COLO829 (cell line): ENCODE measurements at places on chromosomes 12 and 14.

GRCh38 chr14:101535232-101535631 is 26.1 kb upstream of the DIO3 start:
- DNase-seq = peak; percentile 50

DNA sequence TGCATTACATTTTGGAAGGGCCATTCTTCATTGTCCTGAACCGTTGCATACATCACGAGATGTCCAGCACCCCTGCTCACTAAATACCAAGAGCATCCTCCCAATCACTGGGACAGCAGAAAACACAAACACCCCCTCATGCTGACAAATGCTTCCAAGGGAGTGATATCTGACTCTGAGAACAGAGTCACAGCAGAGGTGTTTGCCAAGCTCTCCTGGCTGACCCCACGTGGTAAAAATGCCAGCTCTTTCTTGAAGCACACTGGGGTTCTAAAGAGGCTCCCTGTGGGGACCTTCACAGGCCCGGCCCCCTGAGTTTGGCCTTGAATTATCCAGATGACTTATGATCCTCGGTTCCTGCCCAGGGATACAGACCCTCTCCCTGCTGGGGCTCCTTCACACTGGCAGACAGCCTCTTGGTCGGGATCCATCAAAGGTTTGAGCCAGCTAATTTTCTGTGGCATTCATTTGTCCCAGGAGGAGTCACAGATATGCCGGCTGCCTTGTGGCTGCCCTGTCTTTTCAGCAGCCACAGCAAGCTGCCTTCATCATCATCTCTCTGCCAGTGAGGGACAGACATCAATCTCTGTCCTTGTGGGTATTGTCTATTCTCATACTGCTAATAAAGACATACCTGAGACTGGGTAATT is 43.1 kb upstream of the PSMC1 start:
- DNase-seq = no peak

- no peak for DNase-seq
These were observed 9.8 kb downstream of the NTF3 start for GRCh38 chr12:5441497-5442236.

- DNase-seq = no peak
These were observed 42.1 kb downstream of the DCAF4 start for GRCh38 chr14:72968316-72968715.

- DNase-seq = no peak
These were observed 47.9 kb downstream of the PITPNM2 start for GRCh38 chr12:123102781-123103503.

- peak; percentile 35 for DNase-seq
These were observed 115.5 kb upstream of the G2E3 start for GRCh38 chr14:30443368-30444007.

GRCh38 chr14:61556455-61556854 is 138.9 kb upstream of the HIF1A start:
- no peak for DNase-seq

DNA sequence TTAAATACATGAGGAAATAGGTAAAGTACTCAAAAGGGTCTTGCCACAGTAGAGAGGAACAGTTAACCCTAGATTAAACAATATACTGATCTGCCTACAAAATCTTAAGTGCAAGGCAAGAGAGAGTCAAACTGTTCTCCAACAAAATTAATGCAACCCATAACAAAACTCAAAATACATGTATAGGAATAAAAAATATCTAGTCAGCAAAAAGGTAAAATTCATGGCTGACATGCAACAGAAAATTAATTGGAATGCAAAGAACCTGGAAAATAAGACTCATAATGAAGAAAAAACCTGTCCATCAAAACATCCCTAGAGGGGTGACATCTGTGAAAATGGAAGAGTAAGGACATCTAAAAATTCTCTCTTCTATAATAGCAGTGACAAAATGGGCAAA is 173.6 kb downstream of the ADAMTS20 start:
- no peak for DNase-seq

- no peak for DNase-seq
These were observed 42.9 kb upstream of the FZD10 start for GRCh38 chr12:130119241-130119861.

DNA sequence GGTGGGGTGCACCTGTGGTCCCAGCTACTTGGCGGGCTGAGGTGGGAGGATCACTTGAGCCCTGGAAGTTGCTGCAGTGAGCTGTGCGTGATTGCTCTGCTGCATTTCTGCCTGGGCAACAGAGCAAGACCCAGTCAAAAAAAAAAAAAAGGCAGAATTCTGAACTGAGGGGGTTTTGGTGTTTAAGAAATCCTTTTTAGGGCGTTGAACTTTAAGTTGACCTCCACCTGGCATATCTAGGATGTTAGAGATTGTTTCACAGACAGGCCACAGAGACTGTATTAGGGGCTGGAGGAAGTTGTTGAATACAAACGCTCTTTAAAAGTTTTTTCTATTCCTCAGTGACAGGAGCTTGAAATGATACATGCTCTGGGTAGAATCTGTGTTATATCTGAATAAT is 60.5 kb downstream of the FBXW8 start:
- no peak for DNase-seq

DNA sequence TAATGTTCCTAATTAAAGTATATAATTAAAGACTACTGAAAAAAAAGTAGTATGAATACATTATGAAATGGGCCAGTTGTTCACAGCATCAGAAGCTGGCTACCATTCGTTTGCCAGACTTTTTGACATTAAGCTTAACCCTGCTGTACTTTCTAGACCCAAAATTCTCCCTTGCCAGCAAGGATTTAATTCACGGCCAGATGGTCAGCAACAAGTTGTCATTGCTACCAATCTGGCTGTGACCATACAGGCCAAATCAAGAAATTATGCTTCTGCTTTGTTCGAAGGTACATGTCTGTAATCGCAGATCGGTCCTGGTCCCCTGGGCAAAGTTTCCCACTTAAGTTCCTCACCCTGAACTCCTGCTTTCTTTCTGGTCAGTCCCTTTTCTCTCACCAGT is 217.7 kb upstream of the ATXN7L3B start:
- DNase-seq = no peak

DNA sequence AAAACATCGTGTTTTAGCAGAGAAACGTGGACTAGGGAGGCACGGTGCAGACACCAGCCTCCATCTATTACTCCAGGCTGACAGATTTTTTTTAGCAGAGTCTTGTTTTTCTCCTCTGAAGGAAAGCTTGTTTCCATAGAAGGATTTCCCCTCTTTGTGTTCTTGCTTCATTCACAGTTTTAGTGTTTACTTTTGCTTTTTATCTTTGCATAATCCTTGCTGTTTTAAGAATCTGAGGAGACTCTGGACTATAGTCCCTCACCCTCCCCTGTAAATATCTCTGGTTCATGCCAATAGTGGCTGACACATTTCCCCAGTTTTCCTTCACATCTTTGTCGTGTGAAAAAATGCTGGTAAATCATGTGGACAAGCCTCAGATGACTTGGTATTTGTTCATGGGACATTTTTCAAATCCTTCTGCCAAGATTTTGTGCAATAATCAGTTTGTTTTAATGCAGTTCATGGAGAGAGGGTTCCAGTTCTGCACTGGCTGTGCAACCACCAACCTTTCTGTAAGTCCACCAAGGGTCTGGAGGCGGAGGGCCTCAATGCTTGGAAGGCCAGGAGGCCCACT is 39.9 kb upstream of the TMCC3 start:
- DNase-seq = no peak

GRCh38 chr12:81722004-81722403 is 37.1 kb downstream of the PPFIA2 start:
- DNase-seq = no peak

DNA sequence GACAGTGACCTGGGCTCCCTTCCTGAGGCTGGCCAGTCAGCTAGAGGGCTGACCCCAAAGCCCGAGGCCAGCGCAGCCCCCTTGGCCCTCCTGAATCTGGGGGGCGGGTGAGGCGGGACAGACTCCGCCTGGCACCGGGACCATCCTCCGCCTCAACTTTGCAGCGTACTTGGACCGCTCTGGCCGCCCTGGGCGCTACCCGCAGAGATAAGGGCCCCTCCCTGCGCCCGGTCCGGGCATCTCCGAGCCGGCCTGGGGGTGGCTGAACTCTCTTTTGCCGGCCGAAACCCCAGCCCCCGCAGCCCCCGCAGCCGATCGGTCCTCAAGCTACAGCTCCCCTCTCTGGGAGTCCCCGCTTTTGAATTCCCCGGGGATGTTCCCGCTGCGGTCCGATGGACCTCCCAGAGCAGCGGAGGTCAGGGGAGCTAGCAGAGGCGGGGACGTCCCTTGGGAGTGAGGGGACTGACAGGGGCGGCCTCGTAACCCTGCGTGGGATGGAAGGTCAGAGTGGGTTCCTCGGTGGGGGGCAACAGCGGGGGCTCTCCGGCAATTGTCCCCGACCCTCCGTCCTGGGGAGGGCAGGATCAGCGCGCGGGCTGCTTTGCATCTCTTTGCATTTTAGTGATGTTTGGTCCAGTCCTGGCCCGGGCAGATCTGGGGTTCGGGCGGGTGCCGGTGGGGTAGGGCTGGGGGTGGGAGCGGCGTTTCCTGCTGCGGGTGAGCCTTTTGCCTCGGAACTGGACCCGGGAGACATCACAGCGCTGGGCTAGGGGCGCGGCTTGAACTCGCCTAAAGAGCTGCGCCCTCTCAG is at the start of gene CRIP1:
Gene CRIP1 (plus strand): TSS at position 724 of the 811 bp plus-strand sequence. CDS start 374 bp downstream, outside the sequence.
- DNase-seq = no peak

DNA sequence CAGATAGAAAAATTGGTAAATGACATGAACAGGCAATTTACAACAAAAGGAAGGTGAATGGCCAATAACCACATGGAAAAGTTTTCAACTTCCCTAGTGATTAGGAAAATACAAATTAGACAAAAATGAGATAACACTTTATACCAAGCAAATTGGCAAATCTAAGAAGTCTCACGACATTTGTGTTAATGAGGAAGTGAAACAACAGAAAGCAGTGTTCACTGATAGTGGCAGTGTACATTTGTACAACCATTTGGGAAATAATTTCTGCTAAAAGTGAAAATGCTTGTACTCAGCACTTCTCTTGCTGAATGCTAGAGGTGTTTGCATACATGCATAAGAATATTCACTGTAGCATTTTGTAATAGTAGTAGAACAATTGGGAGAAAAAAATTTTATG is 126.6 kb downstream of the LLPH start:
- DNase-seq = no peak

DNA sequence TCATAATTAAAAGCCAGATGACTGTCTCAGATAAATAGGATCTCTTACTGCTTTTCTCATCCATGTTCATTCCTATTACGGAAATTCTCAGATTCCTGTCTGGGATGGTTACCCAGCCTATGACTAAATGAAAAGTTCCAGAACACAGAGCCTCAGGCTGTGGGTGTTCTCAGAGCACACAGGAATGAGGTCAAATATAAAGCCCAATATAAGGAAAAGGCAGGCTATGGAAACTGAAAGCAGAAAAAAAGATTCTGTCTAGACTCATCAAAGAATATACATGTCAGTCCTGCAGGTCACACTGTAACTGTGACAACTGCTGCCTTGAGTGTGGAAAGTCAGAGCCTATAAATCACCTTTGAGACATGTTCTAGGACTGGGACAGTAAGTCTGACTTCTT is 64.3 kb downstream of the DCAF5 start:
- no peak for DNase-seq

DNA sequence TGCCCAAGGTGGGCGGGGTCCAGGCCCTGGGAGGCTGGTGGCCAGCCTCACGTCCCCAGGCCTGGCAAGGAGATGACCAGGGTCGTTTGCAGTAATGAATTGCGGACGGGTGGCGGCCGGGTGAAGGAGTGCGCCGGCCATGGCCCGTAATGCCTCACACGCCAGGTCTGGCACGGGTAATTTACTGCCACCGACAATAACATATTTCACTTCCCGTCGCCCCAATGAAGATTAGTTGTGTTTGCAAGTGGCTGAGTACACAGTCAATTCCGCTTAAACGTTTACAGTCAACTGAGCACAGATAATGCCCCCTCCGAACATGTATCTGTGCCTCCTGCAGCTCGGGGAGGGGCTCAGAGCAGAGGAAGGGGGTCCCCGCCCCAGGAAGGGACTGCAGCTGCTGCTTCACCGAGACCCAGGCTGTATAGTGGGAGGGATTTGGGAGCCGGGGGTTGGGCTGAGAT is 48.3 kb downstream of the MVK start:
- no peak for DNase-seq

- DNase-seq = no peak
These were observed 73.2 kb downstream of the TTC6 start for GRCh38 chr14:37668646-37669045.

DNA sequence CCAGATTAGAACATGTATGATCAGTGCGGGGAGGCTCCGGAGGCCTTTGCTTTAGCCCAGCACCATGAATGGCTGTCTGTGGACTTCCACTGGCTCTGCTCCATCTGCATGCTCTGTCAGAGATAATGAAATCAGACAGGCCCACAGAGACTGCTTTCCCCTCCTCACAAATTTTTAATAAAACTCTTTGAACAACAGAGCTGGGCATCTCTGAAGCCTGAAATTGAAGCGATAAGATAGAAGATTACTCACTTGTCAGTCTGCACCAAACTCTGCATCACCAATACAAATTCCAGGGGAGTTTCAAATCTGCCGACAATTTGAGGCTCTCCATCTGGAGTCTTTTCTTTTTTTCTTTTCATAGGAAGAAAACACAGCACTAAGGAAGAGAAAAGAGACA is 110.0 kb downstream of the DYRK2 start:
- no peak for DNase-seq

- DNase-seq = no peak
These were observed 24.4 kb downstream of the SLC8B1 start for GRCh38 chr12:113310489-113310888.

DNA sequence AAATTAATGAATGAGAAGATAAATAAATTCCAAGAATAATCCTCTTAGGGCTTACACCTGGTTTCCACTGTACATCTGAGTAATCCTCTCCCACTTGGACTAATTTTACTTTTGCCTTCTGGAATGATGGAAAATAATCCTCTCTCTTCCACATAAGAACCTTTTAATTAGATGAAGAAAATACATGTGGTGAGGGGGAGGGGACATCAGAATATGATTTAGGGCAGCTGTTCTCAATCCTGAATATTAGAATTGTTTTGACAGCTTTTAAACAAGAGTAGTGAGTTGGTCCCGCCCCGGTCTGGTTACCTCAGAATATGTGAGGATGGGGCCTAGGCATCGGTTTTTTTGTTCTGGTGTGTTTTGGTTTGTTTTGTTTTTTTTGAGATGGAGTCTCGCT is 51.5 kb downstream of the HECTD4 start:
- DNase-seq = no peak

DNA sequence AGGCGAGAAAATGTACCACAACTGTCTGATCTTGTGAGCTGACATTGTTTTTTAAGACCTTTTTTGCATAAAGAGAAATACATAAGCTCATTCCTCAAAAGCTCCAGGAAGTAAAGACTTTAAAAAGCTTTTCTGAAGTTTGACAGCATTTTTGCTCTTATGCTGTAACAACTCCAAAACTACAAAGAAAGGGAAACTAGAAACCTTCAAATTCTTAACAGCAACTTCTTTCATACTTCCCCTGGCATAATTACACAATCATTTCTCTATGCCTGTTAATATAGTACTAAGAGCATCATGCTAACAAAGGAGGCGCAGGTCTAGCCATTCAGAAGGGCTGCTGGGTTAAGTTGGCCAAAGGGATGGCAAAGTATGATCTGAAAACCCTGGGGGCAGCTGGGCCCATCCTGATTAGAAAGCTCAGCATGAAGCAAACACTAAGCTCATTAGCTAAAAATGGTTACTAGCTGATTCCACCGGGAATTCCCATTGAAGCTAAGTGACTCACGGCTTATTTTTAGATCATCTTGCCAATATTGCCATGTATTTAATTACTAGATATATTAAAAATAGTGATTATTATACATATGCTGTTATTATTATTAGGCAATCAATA is 26.1 kb upstream of the ANP32D start:
- no peak for DNase-seq
